ENCODE measurements at places on chromosomes 6 and 20.

GRCh38 chr6:154218301-154218700, 138.3 kb downstream of the IPCEF1 start:
- no peak for DNase-seq

DNA sequence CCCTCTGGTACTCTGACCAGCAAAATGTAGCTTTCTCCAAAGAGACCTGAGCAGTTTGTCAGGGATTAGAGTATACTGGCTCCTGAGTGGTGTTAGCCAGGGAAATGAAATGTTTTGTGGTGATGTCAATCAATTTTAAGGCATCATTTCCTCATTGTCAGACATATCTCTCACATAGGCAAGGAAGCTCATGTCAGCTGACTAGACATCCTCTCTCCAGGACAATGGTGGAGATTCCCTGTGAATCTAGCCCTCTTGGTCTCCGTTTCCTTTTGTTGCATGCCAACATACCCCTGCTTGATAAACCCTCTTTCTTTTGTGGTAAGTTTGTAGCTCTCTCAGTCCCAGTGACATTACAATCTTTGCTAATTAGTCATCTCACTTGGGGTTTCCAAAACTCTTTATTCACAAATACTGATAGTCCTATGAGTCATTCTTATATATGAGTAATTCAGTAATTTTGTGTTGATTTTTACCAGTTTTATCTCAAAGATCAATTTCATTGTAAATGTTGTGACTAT, 135.6 kb upstream of the PTPRK start:
- DNase-seq: peak; percentile 85

GRCh38 chr20:3405139-3405538, 2.3 kb downstream of the DNAAF9 start:
- peak; percentile 3 for DNase-seq

DNA sequence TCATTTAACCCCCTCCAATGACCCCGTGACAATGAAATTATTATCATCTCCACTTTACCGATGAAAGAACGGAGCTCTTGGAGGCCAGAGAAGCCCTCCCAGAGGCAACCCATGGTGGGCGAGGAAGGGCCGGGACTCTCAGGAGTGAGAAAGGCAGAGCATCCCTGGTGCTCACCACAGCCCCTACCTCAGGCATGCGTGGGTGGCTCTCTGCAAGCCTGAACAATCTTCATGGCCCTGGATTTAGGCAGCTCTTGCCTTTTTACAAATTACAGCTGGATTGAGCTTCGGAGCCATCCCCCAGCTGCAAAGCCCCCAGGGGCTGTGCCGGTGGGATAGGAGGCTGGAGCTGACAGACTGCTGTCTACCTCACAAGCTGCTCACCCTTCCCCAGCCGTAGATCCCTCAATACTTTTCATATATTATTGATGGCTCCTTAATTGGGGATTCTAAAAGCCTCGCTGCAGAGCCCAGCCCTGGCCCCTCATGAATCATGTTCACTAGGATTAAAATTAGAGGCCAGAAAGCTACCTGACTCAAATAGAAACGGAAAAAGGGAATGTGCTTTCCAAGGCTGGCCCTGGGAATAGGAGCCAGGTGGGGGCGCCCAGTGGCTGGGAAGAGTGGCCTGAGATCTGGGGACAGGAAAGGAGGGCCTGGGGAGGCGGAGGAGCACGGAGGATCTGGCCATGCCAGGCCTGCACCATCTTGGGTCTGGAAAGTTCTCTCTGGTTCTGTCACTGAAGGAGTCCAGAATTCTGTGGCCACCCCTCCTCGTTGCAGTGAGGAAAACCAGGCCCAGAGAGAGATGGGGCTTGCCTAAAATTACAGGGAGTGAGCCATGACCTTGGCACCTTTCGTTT, 29.1 kb downstream of the CPNE5 start:
- DNase-seq: no peak

DNA sequence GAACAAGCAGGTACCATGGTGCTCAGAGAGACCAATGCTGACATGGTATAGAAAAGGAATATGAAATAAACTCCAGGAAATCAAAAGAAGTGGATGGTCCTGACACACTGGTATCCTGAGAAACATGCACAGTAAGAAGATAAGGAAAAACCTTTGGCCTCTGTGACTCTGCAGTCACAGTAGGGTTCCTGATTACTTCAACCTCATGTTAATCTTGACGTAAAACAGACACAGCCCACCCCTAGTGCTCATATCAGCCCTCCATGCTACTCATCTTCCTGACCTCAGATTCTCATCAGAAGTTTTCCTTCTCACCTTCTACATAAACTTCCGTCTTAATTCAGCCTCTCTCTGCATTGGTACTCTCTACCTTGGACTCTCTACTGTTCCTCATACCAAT, 240.9 kb downstream of the PKHD1 start:
- no peak for DNase-seq

DNA sequence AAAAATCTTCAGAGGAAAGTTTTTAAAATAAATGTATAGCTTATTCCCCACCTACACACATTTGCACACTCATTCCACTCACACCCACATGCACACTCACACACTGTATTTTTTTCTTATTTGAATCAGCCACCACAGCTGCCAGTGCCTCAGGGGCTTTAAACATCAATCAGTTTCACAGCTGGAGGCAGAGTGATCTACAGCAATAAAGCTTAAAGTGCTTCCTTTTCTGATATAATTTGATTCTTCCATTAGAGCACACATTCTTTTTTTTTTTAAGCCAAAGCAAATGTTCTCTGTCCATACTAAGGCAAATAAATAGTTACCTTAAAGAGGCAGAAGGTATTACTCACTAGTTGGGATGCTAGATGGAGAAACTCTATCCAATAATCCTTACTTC, 498.8 kb upstream of the POU3F2 start:
- no peak for DNase-seq

DNA sequence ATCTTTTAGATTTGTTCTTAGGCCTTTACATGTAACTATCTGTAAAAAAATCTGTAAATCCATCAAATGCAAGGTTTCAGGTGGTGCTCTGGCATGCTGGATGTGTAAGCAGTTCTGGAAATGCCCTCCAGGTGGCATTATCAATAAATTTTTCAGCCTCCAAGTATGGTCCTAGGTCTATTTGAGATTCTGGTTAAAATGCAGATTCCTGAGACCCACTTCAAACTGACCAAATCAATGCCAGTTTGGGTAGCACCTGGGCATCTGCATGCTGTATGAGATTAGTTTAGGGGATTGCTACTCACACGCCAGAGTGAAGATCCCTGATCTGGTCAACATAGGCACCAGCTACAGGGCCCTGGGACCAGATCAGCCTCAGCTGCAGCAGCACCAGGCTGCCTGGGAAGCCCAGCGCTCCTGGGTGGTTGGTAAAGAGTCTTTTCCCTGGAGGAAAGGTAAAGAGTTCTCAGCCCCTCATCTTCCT, 507.3 kb upstream of the CITED2 start:
- peak; percentile 44 for DNase-seq

DNA sequence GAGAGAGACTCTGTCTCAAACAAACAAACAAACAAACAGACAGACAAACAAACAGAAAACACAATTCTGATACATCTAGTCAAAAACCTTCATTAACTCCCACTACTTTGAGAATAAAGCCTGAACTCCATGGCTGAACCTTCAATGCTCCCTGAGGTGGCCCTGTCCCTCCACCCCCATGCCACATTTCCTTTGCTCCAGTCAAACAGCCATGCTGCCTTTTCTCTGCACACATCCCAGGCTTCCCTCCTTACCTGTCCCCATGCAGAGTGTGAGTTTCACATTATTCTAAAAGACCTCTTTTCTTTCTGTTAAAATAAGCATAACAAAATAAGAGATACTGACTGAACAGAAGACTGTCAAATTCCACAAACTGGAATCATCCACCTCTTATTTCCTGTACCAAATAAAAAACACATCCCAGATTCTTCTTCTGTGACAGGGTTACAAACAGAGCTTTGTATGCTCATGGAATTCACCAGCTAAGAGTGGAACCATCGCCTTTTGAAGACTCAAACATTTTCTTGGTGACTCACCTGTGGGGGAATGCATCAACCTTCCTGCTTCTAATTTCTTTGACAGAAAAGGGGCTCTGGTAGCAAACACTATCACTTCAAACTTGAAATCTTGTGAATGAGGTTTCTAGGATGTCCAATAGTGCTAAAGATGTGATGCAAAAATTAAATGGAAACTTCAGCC, 71.0 kb upstream of the SLC22A16 start:
- DNase-seq: no peak

- no peak for DNase-seq
These were observed 473.8 kb upstream of the HSF2 start for GRCh38 chr6:121925534-121926255.

DNA sequence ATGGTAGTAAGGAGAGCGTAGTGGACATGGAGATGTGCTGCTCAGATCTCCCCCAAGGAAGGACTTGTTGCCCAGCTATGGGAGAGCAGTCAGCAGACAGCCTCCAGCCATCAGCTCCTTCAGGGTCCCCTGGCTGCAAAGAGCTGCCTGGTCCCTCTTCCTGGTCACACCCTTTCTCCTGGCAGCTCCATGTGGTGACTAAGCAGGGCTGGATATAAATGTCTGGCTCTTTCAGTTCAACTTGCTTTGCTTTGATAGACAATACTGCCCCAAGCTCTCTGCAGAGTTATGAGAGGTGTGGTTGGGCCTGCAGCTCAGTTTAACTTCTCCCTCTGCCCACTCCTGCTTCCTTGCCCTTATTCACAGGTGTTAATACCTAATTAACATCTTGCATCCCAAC, 64.1 kb upstream of the DDR1 start:
- DNase-seq: no peak

- no peak for DNase-seq
These were observed 372.1 kb upstream of the HS3ST5 start for GRCh38 chr6:114714836-114715507.

GRCh38 chr20:45342855-45343531, 5.2 kb downstream of the SDC4 start:
- DNase-seq: no peak

DNA sequence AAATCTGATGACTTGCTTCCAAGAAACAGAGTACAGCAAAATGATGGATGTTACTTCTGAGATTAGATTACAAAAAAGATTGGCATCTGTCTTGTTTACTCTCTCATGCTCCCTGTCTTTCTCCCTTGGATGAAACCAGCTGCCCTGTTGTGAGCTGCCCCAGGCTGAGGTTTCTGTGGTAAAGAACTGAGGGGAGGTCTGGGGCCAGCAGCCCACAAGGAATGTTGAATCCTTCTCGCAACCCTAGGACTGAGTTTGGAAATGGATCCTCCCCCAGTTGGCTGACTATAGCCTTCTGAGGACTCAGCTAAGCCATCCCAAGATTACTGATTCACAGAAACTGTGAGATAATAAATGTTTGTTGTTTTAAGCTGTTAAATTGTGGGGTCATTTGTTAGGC, 5.6 kb upstream of the HECA start:
- no peak for DNase-seq

GRCh38 chr6:25061289-25061936, 125.7 kb upstream of the RIPOR2 start:
- no peak for DNase-seq

GRCh38 chr6:138371452-138371711, 6.3 kb upstream of the SMIM28 start:
- DNase-seq: no peak

DNA sequence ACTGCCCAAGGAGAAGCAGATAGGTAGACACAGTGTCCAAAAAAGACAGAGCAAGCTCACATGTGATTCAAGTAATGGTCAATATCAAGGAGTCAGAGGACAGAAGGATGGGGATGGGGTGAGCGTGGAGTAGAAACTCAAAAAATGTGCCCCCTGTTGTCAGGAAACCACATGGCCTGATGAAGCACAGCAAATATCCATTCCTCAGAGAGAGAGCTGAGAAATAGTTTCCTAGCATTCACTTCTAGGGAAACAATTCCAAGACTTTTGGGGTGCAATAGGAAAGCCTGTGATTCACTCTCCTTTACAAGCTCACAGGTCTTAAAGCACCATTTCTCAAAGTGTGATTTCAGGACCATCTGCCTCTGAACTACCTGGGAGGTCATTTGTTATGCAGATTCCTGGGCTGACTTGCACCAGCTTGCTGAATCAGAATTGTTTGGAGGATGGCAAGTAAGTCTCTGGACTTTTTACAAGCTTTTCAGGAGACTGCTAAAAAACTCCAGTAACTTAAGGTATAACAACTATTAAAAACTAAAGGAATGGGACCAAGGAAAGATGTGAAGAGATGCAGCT, 432.8 kb downstream of the HDGFL1 start:
- no peak for DNase-seq

DNA sequence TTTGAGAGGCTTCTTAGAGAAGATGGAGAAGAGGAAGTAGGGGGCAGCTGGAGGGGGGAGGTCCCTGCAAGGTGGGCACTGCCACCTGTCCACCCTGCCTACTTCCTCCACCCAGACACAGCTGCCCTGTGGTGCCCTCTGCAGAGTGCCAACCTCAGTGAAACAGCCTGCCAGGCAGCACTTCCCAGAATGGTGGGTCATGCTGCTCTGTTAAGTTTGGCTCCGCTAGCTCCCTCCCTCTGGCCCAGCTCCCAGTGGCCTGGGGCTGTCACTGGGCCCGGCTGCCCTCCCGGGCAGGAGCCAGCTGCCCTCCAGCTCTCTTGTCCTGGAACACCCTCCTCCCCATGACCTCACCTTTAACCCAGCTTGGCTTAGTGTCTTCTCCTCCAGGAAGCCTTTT, 5.1 kb upstream of the EPB41L1 start:
- DNase-seq: no peak

- peak; percentile 20 for DNase-seq
These were observed 11.5 kb upstream of the PDYN start for GRCh38 chr20:2005359-2005758.

GRCh38 chr6:12844284-12845223, 128.0 kb downstream of the PHACTR1 start:
- peak; percentile 22 for DNase-seq

DNA sequence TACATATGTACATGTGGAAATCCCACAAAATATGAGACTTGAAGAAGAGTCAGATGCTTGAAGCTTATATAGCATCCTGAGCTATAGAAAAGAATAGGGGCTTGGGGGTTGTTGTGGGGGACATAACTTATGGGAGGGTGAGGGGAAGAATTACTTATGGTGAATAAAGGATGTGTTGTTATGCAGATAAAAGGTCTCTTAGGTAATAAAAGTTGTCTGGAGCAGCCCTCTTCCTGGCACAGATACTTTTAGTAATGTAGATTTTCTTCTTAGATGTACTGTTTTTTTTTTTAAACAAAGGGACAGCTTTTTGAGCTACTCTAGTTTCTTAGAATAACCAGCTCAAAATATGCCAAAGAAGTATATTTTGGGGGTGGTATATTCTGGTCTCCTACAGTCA, 35.9 kb downstream of the CHMP4B start:
- no peak for DNase-seq

DNA sequence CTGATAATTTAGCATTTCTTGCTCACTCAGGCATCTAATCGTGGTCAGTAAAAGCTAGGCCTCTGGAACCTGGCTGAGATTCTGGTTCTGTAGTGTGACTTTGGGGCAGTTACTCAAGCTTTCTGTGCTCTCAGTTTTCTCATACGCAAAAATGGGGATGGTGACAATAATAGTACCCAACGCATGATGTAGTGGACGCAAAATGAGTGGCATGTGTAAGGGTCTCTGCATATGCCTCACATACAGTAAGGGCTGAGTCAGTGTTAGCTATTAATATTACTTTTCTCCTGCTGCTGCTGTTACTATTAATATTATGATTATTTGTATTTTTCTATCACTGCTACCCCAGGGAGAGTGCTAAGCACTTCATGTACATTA, 686 bp downstream of the GINS1 start:
- peak; percentile 12 for DNase-seq

Data from activated CD4-positive, alpha-beta T cell treated with anti-CD3 and anti-CD28 coated beads, Interleukin-2, Interleukin-6, amounts not matched to agents 100 ng/mL and 50 ng/mL, durations not matched to agents 16 hours and 8 hours (primary cell).